ENCODE measurements at places on chromosomes 6 and 20. TPM values are rescaled to one million over a fixed set of nuclear protein-coding genes. Genes with fewer than 3 reads are reported as not detected.

- DNase-seq, result no peak
Measured at GRCh38 chr6:29490055-29490454, 2.3 kb upstream of the MAS1L start.

DNA sequence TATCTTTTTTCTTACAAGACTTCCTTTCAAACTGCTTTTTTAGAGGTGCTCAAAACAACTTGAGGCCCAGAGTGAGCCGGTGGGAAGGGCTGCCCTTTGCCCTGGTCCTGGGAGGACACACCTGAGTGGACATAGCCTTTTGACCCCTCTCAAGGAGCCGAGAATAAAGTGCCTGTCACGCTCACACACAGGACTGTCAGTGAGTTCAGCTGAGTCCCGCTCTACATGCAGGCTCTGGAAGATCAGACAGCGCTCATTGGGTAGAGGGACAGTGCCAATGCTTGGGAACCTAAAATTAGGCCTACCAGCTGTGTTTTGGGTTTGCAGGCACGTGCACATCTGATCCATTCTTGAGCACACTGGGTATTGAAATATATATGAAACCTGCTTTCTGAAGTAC is 387.8 kb downstream of the CD83 start:
- no peak for DNase-seq

DNA sequence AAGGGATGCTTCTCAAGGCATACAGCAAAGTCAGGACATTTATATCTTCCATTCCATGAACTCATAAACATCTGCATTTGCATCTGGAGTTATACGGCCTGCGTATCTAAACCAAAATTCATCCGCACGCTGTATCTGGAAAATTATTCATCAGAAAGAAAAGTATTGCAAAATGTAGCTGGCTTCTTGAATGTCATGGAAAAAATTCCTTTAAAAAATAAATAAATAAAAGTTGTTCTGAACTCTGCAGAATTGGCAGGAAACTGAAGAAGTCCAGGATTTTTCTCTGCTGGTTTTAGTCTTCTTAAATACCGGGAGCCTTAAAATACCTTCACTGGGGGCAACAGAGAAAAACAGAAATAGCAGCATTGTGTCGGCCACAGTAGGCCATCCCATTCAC is 23.7 kb upstream of the FOXF2 start:
- DNase-seq, result no peak

Gene DYNLT2
- 7.5 TPM for total RNA-seq

Gene C6orf132
- total RNA-seq, result not detected

DNA sequence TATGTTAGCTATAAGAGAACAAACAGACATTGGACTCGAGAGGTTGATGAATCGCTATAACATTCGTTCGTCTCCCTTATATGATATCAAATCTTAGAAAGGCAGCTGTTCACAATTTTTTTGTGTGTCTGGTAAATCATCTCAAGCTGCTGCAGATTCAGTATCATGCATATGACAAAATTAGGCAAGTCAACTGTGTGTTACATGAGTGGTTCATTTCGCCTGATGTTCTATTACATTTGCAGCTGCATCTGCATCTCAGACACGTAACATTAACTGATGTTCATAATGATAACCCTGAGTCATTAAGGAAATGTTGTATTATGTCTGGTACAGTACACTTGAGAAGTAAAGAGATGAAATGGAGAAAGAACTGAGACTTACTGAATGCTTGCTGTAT is 92.1 kb downstream of the NKAIN2 start:
- DNase-seq, result no peak

DNA sequence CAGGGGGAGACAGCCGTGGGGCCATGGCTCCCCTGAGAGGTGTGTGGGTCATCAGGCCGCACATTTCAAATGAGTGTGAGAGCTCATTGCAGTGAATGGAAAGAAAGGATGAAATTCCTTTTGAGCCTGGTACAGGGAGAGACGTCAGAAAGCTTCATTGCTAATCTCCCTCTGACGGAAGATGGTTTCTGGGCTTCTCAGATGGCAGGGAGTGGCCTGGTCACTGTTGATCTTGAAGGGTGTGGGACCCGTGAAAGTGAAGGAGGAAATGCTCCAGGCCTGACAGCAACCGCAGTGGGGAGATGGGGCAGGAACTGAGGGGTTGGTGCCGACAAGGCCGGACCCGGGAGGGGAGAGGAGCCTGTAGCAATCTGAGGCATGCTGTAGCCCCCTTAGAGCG is 127.4 kb downstream of the MYLK4 start:
- no peak for DNase-seq

- DNase-seq, result peak; percentile 20
Measured at GRCh38 chr6:219641-220198, 72.6 kb upstream of the DUSP22 start.

DNA sequence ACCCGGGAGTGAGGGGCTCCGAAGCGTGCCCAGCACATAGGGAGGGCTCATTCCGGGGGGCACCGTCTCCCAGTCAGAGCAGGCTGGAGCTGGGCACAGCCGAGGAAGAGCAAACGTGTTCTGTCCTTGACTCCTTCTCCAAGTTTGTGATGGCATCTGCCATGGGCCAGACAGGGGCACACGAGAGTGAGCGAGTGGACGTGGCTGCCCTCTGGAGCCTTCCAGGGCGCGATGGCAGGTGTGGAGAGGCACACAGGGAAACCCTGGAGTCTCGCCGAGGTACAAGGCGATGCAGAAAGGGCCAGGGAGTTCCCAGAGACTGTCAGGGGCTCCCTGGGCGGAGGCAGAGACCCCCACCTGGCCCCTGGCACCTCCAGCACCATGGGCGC is 9.9 kb upstream of the GATA5 start:
- no peak for DNase-seq

- DNase-seq, result no peak
Measured at GRCh38 chr20:6767536-6768227, at the start of gene BMP2. Gene BMP2, plus strand, starts transcription at chr20:6767686. Its CDS starts 2,441 bp downstream, at chr20:6770127.

Gene OPRL1
- total RNA-seq, result 6.1 TPM

- DNase-seq, result no peak
Measured at GRCh38 chr6:24051942-24052589, 73.9 kb upstream of the NRSN1 start.

Gene ERVFRD-1
- total RNA-seq, result not detected

DNA sequence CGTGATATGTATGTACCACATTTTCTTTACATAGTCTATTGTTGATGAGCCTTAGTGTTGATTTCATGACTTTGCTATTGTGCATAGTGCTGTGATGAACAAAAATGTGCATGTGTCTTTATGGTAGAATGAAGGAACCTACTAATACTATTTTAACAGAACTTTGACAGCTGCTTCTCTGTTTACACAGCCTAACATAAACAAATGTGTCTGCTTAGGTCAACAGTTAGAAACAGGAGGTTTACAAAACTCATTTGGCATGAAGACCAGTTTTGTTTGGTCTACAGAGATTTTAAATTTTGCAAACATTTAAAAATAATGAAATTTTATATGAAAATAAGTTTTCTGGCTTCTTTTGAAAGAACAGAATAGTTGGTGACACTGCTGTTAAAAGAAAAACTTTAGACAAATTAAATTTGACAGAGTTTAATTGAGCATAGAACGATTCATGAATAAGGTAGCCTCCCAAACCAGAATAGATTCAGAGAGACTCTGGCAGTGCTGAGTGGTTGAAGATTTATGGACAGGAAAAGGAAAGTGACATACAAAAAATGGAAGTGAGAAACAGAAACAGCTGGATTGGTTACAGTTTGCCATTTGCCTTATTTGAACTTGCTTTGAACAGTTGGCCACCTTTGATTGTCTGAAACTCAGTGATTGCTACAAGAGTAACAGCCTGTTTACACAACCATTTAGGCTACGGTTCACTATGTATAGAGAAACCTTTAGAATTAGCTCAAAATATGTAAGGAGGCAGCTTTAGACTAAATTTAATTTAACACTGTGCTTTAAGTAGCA is 715.8 kb upstream of the HS3ST5 start:
- no peak for DNase-seq

Gene CRYBG1
- total RNA-seq, result 79.2 TPM

Gene PACRG
- total RNA-seq, result not detected

GRCh38 chr6:90159452-90159851 is 137.2 kb downstream of the BACH2 start:
- no peak for DNase-seq

Gene COL19A1
- total RNA-seq, result 0.30 TPM

DNA sequence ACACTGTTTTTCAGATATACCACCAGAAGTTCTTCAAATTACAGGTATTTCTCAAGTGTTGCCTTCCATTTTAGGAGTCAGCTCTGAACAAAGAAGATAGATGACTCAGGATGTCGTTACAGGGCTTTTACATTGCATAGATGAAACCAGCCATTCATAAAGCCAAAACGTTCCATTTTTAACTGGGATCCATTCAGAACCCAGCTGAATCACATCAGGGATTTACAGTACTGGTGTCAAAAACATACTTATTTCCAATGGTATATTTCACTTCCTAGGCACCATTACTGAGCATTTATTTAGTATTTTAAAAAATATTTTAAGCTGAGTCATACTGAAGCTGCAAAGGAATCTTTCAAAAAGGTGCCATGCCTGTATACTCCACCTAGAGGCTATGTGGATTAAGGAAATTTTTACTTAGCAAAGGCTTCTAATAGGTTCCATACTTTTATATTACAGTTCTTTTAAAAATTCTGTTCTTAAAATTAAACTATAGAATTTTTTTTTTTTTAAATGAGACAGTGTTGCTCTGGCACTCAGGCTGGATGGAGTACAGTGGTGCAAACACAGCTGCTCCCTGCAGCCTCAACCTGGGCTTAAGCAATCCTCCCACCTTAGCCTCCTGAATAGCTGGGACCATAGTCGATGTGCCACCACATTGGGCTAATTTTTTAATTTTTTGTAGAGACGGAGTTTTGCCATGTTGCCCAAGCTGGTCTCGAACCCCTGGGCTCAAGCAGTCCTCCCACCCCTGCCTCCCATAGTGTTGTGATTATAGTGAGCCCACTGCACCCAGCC is 2.6 kb downstream of the ASF1A start:
- peak; percentile 67 for DNase-seq

Gene NFKBIE
- total RNA-seq, result 24.8 TPM

Gene CLVS2
- not detected for total RNA-seq

DNA sequence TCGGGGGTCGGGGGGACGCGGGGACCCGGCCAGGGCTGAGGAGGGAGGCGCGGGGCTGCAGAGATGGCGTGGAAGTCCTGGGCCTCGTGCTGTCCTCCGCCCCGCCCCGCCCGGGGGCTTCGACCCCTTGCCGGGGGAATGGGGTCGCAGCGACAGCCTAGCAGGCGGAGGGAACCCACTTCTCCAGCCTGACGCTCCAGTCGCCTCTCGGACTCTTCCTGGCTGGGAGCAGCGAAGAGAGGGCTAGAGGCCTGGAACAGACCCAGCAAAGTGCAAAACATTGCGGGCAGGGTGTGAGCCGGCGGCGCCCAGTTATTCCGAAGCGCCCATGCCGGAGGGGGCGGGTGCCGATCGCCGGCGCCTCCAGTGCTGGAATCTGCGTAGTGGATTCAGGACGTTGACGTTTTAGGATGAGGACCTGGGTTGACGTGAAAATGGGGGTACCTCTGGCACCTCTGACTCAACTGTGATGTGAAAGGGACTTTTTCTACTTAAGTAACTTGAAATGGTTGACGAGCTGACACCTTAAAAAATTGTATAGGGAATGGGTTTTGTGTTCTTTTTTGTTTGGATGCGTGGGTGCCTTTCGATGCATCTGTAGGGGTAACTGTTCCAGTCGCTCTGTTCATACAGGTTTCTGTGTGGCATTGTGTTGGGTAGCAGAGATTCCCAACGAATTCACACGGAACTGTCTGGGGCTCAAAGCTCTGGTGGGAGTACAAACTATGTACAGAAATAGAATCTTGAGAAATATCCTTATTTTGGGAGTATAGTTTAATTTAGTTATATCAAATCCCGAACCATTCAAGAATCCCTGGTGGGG is 1.4 kb downstream of the SLC35F1 start:
- DNase-seq, result no peak

GRCh38 chr20:19748681-19749080 is 9.4 kb upstream of the RIN2 start:
- no peak for DNase-seq

Data from OCI-LY7 (cell line).